ENCODE measurements at places on chromosomes 5 and 9.
A peak's percentile ranks its signal among the peaks of the same experiment; 100 is the strongest.

GRCh38 chr9:33878691-33879366 is 61.9 kb downstream of the UBE2R2 start:
- no peak for DNase-seq

GRCh38 chr5:121675924-121676323 is 175.8 kb upstream of the FTMT start:
- DNase-seq, result no peak

DNA sequence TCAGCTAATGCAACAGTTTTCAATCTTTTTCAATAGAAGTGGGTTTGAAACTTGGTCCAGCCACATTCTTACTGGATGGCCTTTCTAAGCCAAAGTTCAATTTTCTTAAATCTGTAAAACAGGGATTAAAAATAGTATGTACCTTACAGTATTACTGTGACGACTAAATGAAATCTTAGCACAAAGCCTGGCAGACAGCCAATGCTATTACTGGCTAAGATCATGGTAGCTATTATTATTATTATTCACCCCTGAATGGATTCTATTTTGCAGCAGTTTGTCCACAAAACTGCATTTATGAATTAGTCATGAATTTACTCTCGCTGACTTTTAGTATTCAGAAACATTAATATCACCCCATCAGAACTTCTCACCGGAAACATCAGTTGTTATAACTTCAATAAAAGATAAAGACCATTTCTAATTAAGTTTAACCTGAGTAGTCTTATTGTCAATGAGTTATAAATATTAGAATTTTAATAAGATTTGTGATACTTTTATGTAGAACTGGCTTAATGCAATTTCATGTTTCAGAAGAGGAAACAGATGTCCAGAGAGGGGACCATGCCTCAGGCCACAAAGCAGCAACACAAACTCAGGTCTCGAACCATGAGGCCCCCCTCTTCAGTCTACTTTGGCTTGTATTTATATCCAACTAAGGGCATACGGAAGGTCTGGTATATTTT is 468.2 kb downstream of the ARHGEF28 start:
- DNase-seq, result no peak

GRCh38 chr5:35694481-35694880 is 76.8 kb downstream of the SPEF2 start:
- no peak for DNase-seq

GRCh38 chr9:35349287-35349990 is 140.5 kb upstream of the RUSC2 start:
- no peak for DNase-seq

GRCh38 chr9:125548141-125548540 is 158.9 kb downstream of the MAPKAP1 start:
- no peak for DNase-seq

GRCh38 chr9:130527651-130528310 is 51.6 kb upstream of the FUBP3 start:
- DNase-seq, result no peak

DNA sequence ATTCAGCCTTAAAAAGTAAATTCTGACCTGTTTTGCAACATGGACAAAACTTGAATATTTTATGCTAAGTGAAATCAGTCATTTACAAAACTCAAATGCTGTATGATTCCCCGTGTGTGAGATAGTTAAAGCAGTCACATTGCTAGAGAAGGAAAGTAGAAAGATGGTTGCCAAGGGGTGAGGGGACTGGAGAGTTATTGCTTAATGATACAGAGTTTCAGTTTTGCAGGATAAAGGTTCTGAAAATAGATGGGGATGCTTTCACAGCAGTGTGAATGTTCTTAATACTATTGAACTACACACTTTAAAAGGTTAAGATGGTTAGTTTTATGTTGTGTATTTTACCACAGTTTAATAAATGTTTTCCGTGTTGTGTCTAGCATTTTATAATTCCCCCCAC is 51.2 kb downstream of the SGCD start:
- no peak for DNase-seq

DNA sequence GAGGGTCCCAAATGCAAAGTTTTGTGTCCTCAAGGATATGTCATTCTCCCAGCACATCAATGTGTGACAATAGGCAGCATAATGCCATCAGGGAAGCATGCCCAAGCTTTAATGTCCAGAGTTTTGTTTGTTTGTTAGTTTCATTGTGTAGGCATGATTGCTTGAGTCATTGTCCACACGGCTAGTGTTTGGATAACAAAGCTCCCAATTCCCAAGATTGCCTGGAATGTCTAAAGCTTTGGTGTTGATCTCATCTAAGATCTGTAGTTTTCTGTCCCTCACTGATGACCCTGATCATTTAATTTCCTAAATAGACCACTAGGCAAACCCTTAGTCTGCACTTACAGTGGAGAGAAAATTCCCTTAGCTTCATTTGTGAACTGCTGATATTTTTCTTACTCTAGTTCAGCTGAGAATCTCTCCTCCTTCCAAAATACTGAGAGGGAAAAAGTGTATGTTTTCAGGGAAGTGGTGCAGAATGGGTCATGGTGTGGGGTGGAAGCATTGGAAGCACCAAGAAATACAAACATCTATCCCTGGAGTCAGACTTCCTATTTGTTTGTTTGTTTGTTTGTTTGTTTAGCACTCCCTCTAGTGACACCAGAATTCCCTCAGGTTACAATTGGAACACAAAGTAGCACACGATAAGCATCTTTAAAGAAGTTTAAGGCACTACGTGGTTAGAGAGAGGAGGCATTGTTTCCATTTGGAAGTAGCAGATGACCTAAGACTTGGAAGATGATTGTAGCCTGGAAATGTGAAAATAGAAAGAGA is 127.1 kb downstream of the PRDM6 start:
- no peak for DNase-seq

DNA sequence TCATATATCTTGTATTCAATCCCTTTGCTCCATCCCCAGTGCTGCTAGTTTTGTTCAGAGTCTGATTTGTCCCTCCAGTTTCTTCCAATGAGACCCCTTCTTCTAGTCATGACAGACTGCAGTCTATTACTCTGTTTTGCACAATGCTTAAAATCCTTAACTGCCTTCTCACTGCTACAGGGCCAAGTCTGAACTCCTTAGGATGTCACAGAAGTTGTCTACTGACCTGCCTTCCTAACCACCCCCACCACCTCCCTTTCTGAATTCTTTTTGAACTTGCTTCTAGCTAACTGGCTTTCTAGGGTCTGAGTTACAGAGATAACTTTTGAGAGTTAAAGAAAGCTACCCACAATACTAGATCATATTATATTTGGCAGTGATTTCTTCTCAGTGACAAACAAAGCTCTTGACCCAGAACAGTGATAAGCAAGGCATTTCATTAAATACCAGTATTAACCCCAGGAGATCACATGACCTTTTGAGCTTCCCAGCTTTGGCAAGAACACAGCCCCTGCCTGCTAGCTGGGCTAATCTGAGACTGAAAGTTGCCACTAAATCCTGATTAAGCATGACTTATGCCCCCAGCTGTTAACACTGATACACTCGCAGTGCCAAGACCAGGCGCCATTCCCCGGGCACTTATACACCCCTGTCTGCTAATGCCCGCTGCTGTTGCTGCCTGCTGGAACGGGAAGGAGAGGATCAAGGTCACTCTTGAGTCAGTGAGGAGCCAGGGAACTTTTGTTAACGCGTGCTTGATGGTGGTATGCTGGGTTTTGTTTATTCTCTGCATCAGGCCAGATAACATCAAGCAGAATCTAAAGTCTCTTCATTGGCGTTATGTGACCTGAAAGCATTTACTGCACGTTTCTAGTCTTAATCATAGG is 36.4 kb upstream of the ADAMTSL1 start:
- peak; percentile 52 for DNase-seq

DNA sequence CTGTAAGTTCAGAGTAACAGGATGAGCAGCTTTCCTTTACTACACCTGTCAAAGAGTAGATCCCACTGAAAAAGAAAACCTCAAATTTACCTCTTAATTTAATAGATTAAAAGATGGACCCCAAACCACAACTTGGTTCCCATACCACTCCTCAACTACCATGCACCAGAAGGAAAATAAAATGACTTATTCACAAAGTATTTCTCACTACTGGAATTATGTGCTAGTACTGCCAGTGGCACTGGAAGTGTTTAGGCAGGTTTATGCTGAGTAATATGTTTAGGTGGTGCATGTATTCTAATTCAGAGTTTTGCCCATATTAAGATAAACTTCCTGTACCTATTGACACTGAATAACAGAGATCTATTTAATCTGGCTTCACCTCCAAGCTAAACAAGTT is 6.6 kb downstream of the PLK2 start:
- DNase-seq, result no peak

GRCh38 chr5:142767178-142767577 is 3.0 kb upstream of the ARHGAP26 start:
- no peak for DNase-seq

- no peak for DNase-seq
Measured at GRCh38 chr5:148540647-148541046, 113.7 kb downstream of the HTR4 start.

- no peak for DNase-seq
Measured at GRCh38 chr5:146463446-146463845, 16.3 kb downstream of the TCERG1 start.

DNA sequence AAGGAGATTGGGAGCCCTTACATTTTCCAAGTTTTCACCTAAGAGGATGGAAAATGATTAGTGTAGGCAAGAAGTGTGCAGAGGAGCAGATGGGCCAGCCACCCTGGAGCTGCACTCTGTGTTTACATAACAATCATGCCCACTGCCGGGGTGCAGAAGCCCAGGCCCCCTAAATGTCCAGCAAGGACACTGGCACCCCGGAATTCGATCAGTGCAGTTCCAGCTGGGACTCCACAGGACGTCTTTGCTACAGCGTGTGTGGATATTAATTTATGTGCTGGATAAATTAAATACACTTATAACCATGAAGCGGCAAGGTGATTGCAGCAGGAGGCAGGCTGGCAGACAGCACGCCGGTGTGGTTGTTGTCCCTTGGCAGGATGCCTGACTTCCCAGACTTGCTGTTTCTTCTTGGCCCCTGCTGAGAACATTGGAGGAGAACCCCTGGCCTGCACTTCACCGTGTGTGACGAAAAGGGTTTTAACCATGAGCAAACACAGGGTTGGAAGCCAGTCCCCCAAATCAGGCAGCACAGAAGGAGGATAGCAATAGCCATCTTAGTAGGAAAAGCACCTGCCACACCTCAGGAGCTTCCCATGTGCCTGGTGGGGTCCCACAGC is 73.7 kb downstream of the GADD45G start:
- DNase-seq, result no peak

DNA sequence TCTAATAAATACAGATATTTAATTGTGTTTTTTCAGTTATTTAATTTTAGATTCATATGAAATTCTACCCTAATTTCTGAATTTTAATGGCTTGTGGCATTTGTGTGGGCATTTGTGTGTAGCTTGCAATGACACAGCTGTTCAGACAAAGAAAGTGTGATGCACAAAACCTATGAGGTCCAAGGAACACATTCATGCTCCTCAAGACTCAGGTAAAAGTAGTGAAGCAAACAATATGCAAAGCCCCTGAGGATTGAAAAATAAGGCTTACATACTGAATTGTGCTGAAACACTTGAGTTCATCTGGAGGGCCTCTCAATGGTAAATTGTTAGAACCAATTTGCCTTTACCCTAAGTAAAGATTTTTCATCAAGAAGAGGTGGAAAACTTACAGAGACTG is 28.1 kb downstream of the IL7R start:
- no peak for DNase-seq

DNA sequence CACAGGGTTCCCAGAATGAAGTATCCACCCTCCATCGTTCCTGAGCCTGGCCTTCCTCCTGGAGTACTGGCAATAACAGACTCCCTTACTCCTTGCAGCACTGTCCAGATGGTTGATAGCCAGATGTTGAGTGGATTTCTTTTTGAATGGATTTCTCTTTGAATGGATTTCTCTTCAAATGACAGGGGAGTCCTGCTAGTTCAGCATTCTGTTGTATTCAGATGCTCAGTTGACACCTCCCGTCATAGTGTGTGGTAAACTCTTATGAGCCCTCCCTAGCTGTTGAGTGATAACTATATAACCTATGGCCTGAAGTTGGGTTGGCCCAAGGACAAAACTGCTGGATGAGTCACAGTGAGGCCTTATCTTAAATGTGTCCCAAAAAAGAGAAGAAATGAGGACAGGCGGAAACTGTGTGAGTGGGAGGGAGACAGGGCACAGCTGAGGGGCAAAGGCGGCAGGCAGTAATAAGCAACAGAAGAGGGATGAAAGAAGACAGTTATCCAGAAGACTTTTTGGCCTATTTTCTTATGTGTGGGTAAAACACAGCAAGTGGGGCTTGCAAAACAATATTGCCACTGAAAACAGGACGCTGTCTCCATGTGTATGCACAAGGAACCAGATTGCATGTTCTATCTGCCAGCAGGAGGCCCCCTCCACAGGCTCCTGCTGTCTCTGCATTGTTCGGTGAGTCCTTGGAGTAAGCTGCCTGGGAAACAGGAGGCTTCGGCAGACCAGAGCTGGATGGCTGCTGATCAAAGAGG is 209.5 kb upstream of the S1PR3 start:
- DNase-seq, result no peak

Data from psoas muscle (tissue), 8 donors.